Activated naive CD4-positive, alpha-beta T cell (primary cell): ENCODE measurements at places on chromosomes 3 and 15.

- no peak for DNase-seq
Measured at GRCh38 chr15:99682455-99682854, 50.8 kb downstream of the LYSMD4 start.

- DNase-seq: no peak
Measured at GRCh38 chr3:95277613-95278012, 1214.8 kb downstream of the NSUN3 start.

DNA sequence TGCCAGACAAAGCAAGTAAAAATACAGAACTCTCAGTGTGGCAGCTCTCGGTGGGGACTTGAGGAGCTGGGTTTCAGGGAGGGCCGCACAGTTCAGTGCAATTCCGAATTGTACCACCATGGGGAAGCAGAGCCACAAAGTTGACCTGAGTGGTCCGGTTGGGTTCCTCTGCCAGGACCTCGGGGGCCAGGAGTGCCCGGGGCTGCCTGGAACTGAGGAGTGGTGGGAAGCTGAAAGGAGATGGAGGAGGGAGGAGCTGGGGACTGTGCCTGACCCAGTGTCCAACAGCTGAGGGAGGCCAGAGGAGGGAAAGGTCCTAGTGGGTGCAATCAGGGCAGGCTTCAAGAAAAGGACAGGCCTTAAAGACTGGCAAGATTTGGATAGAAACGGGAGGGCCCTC, 32.2 kb upstream of the TRH start:
- DNase-seq: no peak

DNA sequence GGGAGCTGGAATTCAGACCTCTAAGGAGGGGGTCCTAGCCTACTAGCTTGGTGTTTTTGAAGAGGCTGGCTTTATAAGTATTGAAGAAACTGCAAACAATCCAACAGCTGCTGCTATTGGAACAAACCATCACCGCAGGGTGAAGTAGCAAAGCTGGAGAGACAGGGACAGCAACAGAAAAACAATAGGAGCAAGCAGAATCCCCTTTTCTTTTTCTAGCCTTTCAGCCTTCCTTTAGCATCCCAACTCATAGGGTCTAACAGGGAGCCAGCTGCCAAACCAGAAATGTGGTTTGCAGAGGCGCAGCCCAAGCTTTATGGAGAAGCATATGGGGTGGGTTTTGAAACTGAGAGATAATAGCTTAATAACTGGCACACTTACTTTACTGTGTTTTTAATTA, 106.2 kb upstream of the CHMP2B start:
- DNase-seq: no peak

GRCh38 chr15:81343371-81343770, 19.4 kb upstream of the STARD5 start:
- no peak for DNase-seq

- DNase-seq: no peak
Measured at GRCh38 chr3:148147903-148148302, 549.8 kb upstream of the AGTR1 start.

- DNase-seq: no peak
Measured at GRCh38 chr3:134801204-134801958, 6.3 kb downstream of the EPHB1 start.

- no peak for DNase-seq
Measured at GRCh38 chr3:181956122-181956521, 244.4 kb downstream of the SOX2 start.

- DNase-seq: no peak
Measured at GRCh38 chr15:82900511-82901060, 51.9 kb downstream of the HOMER2 start.

- no peak for DNase-seq
Measured at GRCh38 chr3:182435860-182436259, 357.4 kb upstream of the ATP11B start.

GRCh38 chr15:85443046-85443445, 62.6 kb downstream of the AKAP13 start:
- DNase-seq: no peak

GRCh38 chr3:194080913-194081800, 54.8 kb upstream of the HES1 start:
- no peak for DNase-seq

- no peak for DNase-seq
Measured at GRCh38 chr3:47409688-47410416, 29.0 kb downstream of the PTPN23 start.

GRCh38 chr3:127961963-127962362, 46.9 kb downstream of the KBTBD12 start:
- no peak for DNase-seq

GRCh38 chr15:98964466-98965133, 43.0 kb downstream of the PGPEP1L start:
- no peak for DNase-seq

GRCh38 chr3:172582712-172583111, 59.5 kb upstream of the TNFSF10 start:
- DNase-seq: no peak

DNA sequence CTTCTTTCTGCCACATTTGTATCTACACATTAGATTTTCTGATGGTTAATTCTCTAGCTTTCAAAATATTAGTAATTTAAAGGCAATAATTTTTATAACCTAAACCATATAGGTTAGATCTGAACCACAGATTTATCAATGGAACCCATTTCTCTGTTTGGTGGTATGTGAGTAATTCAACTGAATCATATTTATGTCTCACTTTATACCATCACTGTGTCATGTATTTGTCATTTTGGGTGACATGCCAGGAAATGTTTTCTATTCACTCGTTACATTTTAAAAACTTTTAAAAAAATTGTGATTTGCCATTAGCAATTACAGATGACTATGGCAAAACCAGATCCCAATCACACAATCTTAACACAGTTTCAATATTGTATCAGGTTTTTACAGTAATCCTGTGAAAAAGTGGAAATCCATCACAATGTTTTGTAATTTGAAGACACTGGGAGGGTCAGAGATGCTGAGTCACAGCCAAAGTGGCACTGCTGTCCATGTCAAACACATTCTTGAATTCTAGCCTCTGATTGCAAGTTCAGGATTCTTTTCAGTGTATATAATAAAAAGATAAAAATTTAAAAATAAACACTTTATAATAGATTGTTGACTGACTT, 356.0 kb upstream of the RBMS3 start:
- no peak for DNase-seq

DNA sequence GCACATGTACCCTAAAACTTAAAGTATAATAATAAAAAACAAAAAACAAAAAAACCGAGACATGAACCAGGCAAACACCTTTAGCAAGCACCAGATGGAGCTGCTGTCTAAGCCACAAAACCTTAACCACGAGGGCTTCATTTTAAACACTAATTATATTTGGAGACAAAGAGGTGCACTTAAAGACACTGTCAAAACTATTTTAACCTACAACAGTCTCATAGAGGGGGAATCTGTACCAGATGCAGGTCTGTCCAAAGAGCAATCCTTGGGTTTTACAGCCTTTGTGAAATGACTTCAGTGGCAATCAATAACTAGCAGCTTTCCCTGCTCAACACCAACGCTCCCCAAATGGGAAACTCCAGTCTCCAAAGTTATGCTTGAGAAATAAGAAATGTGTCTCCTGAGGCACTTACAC, 115.7 kb upstream of the TSPAN3 start:
- no peak for DNase-seq

GRCh38 chr15:40415226-40415625, 9.6 kb downstream of the IVD start:
- no peak for DNase-seq

- DNase-seq: no peak
Measured at GRCh38 chr15:69275933-69276560, 22.7 kb upstream of the PAQR5 start.

- no peak for DNase-seq
Measured at GRCh38 chr3:184148076-184148475, 7.1 kb upstream of the DVL3 start.

DNA sequence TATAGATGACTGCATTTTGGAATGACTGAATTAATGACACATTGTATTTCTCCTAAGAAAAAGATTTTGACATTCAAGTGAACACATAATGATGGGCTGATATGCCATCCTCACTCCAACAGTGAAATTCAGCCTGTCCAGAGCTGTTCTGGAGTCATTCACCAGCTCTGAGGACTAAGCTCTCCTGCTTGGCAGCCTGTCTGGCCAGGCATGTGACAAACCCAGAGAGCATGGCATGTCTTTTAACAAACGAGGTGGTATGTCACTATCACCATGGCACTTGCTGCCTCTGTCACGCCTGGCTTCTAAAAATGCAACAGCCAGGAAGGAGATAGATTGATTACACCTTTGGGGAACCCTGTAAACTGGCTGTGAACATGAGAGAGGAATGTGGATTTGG, 1.4 kb downstream of the ACTC1 start:
- DNase-seq: no peak

GRCh38 chr3:46372492-46373359, 2.0 kb downstream of the CCR5 start:
- DNase-seq: no peak

DNA sequence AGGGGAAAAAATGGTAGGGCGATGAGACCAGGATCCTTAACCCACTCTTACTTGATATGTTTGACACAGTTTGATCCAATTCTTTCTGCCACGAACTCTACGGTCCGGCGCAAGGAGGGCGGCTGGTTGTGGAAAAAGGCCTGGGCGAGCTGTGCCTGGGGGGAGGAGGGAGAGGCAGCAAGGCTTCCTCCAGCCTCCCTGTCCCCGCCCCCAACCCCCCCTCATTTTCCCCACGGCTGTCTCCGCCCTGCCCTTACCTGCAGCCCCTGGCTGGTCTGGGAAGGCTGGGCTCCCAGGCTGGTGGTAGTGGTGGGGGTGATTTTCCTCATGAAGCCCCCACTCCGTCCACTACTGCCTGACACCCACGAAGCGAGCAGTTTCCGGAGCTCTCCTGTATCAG, 8.0 kb downstream of the CDAN1 start:
- DNase-seq: no peak

DNA sequence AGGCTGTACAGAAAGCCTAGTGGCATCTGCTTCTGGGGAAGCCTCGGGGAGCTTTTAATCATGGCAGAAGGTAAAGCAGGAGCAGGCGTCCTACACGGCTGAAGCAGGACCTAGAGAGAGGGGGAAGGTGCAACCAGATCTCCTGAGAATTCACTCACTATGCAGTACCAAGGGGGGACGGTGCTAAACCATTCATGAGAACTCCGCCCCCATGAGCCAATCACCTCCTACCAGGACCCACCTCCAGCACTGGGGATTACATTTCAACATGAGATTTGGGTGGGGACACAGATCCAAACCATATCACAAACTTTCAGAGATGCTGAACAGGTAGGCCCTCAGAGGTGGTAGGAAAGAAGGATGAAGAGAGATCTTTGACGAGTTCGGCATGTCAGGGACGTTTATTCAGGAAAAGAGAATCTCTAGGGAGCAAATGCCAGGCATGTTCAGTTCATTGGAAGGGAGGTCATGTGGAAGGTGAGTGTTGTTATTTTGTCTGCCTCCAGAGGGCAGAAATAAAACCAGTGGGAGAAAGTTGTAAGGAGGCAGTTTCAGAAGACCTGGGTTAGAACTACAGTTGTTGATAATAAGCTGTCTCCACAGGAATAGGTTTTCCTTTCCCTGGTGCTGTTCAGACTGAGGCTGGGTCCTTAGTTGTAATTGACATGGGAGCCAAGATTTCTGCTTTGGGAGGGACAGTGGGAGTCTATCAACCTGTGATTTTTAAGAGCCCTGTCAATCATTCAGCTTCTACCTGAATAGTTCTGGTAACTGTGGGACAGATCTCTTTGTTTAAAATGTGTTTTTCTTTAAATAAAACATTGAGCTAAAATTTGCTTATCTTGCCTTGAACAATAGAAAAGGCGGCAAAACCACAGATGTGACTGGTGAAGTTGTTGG, 4.3 kb upstream of the FNDC3B start:
- no peak for DNase-seq
